ENCODE measurements at places on chromosomes 1 and 21.
A peak's percentile ranks its signal among the peaks of the same experiment; 100 is the strongest.

GRCh38 chr1:158020886-158021620, 27.6 kb downstream of the KIRREL1 start:
- no peak for DNase-seq

DNA sequence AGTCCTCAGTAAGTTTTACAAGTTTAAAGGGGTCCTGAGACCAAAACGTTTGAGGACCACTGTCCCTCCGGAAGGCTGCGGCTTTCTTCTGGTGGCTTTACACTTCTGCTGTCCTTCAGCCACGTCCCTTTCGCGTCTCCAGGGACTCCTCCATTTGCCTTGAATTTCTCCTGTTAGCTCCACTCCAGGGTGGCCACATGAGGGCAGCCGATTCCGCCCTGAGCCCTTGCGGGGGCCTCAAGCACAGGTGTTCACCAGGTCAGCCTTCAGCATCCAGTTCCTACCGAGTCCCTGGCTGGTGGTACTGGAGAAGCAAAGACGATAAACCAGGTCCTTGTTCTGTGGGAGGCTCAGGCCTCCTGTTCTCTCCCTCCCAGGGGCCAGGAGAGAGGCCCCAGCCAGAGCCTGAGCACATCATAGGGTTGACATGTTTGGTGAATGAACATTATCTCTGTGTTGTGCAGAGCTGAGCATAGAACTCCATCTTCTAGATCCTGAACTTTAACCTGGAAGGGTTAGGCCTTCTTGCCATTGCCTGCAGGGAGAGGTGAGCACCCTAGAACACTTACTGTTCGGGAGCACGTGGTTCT, 27.4 kb upstream of the COQ8A start:
- peak; percentile 13 for DNase-seq

DNA sequence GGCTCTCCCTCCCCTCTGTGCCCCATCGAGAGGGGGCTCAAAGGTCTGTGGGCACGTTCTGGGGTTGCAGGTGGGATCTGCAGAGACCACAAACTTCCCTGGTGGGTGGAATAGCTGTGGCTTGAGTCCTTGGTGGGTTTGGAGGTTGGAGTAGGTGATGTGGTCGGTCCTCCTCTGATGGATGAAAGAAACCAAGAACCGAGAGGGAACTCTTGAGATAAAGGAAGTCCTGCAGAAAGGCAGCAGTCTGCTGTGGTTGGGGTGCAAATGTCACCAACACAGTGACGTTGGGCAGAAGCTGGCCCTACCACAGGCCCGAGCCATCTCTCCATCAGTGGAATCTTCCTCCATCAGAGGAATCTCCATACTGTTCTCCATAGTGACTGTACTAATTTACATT, 171.8 kb downstream of the FCRL5 start:
- DNase-seq = no peak

DNA sequence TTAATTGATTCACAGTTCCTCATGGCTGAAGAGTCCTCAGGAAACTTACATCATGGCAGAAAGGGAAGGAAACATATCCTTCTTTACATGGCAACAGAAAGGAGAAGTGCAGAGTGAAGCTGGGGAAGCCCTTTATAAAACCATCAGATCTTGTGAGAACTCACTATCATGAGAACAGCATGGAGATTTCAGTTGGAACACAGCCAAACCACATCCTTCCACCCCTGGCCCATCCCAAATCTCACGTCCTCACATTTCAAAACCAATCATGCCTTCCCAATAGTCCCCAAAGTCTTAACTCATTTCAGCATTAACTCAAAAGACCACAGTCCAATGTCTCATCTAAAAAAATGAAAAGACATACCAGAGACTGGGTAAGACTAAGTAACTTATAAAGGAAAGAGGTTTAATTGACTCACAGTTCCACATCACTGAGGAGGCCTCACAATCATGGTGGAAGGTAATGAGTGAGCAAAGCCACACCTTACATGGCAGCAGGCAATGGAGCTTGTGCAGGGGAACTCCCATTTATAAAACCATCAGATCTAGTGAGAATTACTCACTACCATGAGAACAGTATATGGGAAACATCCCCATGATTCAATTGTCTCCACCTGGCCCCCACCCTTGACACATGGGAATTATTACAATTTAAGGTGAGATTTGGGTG, 105.2 kb downstream of the MRPL39 start:
- peak; percentile 4 for DNase-seq

- no peak for DNase-seq
Observed at GRCh38 chr1:76066394-76066793, 8.2 kb upstream of the ST6GALNAC3 start.

DNA sequence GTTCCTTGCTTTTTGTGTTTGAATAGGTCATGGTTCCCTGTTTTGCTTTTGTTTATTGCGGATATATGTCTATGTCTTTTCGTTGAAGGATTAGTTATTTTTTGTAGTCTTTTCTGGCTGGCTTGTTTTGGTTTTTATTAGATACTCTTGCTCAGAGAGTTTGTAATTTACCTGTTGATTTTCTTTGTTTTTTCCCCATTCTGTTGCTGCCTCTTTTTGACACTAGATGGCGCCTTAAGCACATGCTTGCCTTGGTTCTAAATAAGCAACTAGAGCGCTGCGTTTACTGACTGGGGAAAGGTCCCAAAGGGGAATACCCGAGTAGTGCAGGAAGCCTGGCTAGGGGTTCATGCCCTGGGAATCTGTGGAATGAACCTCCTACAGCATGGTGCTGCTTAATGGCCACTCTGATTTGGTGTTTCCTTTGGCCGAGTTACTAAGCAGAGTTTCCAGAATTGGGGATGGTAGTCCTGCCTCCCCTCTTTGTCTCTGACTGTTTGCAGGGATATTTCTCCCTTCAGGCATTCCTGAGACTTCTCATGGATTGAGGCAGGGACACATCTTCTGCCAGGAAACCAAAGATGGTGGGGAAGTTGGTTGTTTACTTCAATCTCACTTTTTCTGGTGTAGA, 143.2 kb downstream of the PTPRU start:
- no peak for DNase-seq

DNA sequence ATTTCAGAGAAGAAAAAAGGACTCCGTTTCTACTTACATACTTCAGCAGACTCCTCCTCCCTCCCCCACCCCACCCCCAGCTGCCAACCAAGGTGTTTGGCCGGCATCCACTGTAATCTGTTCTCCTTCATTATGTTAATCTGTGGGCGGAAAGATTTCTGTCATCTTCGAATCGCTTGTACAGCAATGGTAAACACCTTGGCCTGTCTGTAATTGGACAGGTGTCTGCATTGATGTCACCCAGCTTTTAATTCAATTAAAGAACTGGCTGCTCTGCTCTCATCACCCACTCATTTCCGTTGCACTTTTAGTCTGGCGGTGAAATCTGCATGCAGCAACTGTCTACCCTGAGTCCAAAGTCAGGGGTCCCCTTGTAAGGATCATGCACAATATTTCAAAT, 368.6 kb downstream of the USH2A start:
- DNase-seq = no peak

- DNase-seq = no peak
Observed at GRCh38 chr1:169392406-169392805, 24.4 kb downstream of the BLZF1 start.

- DNase-seq = no peak
Observed at GRCh38 chr1:108209456-108210108, 9.4 kb upstream of the SLC25A24 start.

- DNase-seq = no peak
Observed at GRCh38 chr1:218139761-218140160, 145.3 kb upstream of the RRP15 start.

DNA sequence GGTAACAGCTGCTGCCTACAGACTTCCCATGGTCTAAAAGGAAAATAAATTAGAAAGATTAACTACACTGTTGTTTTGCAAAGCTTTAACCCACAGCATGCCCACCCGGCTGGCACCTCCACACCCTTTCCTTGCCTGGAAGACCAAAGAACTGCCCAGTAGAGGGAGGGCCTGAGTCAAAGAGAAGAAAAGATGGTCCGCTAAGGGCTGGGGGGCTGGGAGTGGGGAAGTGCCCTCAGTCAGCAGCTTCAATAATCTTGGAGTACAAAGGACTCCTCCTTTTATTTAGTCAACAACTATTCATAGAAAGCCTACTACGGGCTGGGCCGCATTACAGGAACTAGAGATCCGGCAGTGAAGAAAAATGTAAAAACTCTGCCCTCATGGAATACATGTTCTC, 40.6 kb downstream of the ERI3 start:
- no peak for DNase-seq

DNA sequence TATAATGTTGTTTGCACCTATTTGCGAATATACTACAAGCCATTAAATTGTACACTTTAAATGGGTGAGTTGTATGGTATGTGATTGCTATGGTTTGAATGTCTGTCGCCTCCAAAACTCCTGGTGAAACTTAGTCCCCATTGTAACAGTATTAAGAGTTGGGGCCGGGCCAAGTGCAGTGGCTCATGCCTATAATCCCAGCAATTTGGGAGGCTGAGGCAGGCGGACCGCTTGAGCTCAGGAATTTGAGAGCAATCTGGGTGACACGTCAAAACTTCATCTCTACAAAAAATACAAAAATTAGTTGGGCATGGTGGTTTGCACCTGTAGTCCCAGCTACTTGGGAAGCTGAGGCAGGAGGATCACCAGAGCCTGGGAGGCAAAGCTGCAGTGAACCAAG, 12.0 kb upstream of the SIM2 start:
- DNase-seq = no peak

DNA sequence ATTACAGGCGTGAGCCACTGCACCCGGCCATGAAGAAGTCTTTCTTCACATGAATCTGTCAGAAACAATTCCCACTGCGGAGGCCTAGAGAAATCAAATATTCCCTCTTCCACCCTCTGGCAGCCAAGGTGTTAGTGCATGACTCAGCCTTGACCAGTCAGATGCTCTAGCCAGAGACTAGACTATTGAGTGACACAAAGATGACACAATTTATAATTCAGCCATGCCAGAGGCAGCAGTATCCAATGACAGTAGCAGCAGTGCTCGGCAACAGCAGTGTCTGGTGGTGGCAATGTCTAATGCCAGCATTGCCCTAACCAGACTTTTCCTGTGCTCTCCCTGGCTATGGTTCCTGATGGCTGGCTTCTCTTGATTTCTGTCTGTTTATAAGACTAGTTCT, 8.7 kb downstream of the CTXND2 start:
- DNase-seq = no peak

- peak; percentile 1 for DNase-seq
Observed at GRCh38 chr1:197481101-197481500, 213.0 kb downstream of the CRB1 start.

GRCh38 chr1:158327481-158327880, 3.9 kb downstream of the CD1B start:
- DNase-seq = no peak

DNA sequence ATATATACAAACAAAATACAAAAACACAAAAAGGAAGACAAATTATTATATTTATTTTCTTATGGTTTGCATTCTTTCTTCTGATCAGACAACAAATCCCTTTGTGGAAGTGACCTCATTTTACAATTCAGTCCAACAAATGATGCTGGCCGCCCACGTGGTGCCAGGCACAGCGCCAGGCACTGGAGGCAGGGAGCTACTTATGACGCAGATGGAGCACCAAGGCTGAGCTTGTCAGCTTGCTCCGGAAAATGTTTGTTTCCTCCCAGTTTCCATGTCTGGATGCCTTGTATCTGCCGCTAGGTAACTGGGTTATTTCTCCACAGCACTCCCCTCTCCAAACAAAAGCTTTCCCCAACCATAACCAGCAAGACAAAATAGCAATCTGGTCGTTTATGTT, 30.7 kb upstream of the CD34 start:
- no peak for DNase-seq

GRCh38 chr1:231796141-231796540, 169.6 kb downstream of the DISC1 start:
- no peak for DNase-seq

DNA sequence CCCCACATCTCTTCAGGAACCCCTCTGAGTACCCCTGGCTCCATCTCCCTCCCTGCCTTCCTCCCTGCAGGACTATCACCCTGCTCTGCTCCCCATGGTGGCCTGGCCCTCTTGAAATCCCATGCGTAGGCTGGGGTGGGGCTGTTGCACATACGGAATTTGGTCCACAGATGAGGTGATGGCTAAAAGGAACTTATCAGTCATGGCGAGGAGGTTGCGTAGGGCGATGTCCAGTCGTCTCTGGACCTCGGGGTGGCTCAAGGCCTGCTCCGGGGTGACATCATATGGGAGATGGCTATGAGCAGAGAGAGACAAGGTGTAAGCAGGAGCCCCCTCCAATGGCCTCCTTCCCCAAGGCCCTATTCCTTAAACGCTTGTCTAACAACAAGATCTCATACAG, 35.3 kb downstream of the IQGAP3 start:
- DNase-seq = no peak

- DNase-seq = no peak
Observed at GRCh38 chr1:117629625-117630422, 24.0 kb downstream of the TENT5C start.

GRCh38 chr1:216205176-216205575, 218.1 kb downstream of the USH2A start:
- no peak for DNase-seq

GRCh38 chr1:74733604-74734484, 892 bp downstream of the TYW3 start:
- DNase-seq = no peak

DNA sequence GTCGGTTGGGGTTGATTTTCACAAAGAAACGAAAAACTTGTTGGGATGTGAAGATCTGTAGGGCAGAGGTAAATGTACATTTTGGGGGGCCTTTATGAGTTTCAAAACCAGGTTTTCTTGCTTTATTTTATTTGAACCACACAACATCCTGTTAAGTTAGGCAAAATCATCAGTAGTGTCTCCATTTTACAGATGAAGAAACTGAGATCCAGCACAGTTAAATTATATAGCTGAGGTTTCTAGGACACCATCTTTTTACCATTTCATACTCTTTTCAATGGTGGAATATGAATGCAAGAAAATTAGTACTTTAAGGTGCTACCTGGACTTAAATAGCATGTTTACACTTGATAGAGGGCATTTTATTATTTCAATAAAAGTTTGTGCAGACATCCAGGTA, 187.7 kb downstream of the NFIA start:
- DNase-seq = no peak

GRCh38 chr1:29304025-29304684, 67.8 kb downstream of the PTPRU start:
- no peak for DNase-seq

GRCh38 chr1:117753652-117754051, 147.8 kb downstream of the TENT5C start:
- DNase-seq = no peak

- DNase-seq = no peak
Observed at GRCh38 chr1:70495370-70495769, 84.3 kb downstream of the CTH start.

GRCh38 chr1:216420746-216421145, 2.5 kb downstream of the USH2A start:
- DNase-seq = no peak

DNA sequence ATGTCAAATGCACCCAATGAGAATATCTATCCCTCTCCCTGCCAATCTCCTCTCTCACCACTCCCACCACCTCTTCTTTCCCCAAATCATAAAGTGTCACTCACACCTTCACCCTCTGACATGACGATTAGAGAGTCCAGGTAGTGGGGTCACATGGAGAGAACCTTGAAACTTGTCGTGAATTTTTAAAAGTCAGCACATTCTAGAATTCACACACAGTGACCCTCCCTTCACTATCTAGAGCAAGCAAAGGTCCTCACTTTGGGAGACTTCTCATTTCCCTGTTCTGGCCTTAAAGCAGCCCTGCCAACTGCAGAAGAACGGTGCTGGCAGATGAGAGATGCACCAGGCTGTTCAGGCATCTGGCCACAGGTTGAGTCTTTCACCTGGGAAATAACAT, 61.9 kb downstream of the CD34 start:
- no peak for DNase-seq

- DNase-seq = no peak
Observed at GRCh38 chr1:36975642-36976041, 58.7 kb downstream of the GRIK3 start.

GRCh38 chr1:94709891-94710581, 110.1 kb upstream of the SLC44A3 start:
- no peak for DNase-seq

All from stimulated activated CD8-positive, alpha-beta memory T cell treated with anti-CD3 and anti-CD28 coated beads, Interleukin-4, amount 100 ng/mL, for 4 hours (primary cell).